Stimulated activated CD4-positive, alpha-beta T cell treated with anti-CD3 and anti-CD28 coated beads, Interleukin-15, amount 100 ng/mL, for 48 hours (primary cell): ENCODE measurements at places on chromosomes 7 and 10.
A peak's percentile ranks its signal among the peaks of the same experiment; 100 is the strongest.

DNA sequence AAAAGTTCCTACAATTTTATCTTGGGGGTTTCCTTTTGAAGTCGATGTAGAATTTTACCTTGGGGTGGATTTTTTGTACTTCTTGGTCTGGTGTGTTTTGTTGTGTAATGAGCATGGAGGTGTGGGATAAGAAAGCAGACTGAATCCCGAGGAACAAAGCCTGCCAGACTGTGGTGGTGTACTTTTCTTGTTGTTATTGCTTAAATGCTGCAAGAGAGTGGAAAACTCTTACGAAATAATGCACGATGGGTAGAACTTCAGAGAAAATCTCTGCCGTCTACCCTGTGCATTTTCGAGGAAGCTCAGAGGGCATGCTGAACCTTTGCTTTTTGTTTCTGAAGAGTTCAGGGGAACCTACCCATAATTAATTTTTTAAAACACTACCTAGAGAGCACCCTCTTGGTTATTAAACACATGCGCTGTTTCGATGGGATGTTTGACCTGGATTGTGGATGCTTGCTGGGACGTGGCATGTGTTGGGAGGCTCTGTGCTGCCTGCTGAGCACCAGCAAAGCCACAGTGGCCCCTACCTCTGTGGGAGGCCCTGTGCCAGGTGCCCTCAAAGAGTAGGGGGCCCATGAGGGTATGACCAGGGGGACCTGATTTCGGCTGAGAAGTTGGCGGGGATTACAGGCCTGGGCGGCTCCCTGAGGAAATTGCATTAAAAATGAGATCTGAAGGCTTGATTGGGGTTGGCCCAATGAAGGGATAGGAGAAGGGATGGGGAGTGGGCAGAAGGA is 94.1 kb downstream of the TCF7L2 start:
- DNase-seq: no peak

DNA sequence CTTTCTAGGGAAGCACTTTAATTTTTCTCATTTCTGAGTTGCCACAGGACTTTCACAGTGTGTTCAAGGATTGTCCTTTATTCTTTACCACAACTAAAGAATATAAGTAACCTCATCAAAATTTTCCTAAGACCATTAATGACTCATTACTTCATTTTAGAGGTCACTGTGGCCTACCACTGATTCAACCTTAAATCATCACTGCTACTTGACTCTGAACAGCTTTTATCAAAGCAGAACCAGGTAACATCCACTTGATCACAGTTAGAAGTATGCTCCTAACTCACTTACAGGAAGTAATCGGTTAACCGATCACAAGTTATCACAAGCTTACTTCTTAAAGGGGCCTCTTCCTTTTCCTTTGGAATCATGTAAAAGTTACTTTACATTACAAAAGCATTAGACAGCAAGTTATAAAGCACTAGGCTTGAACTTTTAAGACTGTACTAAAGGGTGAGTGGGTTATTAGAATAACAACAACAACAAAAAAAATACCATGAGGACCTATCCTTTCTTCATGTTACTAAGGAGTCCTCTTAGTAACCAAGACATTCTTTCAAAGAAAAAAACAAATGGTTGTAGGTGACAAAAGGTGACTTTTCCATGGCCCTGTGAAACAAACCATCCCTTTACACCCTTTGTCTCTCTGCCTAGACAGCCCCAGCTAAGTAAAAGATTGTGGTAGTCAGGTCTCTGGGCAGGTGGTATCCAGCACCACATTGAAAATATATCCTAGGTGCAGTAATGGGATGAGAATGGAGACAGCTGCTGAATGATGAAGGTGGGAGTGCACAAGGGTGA is 40.0 kb upstream of the PDK4 start:
- no peak for DNase-seq

- DNase-seq: no peak
Observed at GRCh38 chr7:35551321-35552081, 143.4 kb downstream of the HERPUD2 start.

DNA sequence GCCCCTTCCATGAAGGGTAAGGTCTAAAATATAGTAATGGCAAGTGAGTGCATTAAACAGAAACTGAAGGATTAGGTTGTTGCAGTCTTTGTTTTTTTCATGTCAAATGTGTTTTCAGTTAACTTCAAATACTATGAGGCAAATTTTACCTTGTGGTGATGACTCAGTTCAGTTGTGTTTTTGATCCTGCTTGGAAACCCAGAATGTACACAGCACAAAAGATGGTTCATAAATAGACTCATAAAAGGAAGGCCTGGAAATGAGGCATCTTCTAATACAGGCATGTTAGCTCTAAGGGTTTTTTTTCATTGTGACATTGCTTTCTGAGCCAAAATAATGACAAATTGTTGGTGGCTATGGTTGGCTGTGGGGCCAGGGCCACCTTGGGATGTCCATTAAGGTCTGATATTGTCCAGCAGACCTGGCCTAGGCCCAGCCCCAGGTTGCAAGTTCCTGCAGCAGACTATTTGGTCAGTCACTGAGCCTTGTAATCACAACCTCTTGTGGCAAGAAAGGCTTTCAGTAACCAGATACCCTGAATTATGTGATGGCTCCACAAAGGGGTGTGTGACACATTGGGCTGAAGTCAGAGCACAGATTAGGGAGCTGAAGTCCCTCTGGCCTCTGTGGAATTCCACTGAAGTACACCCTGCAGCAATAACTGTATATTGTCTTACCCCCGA is 69.0 kb upstream of the SAMD8 start:
- DNase-seq: no peak

DNA sequence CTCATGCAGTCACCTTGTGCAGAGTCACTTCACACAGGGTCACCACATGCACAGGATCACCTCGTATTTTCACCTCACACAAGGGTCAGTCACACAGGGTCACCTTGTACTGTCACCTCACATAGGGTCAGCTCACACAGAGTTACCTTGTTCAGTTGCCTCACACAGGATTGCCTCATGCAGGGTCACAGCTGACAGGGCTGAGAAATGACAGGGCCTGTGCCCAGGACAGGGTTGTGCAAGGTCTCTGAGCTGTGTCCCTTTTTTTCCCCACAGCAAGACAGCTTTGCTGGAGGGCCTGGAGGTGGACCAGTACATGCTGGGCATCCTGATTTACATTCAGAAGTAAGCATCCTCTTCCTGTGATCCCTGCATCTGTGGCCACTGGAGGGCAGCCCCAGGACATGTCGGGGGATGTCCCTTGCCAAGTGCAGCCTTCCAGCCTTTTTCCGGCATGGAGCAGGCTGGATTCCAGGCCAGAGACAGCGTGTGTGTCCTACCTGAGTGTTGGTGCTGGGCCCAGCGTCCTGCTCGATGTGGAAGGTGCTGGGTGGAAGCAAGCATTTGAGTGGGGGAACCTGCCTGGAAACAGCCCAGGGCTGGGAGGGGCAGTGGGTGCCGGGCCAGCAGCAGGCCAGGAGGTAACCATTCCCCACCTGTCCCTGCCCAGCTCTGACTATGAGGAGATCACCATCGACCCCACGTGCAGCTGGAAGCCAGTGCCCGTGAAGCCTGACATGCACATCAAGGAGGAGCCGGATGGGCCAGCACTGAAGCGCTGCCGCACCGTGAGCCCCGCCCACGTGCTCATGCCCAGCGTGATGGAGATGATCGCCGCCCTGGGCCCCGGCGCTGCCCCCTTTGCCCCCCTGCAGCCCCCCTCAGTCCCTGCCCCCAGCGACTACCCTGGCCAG is 16.3 kb downstream of the ZMIZ2 start:
- DNase-seq: no peak

GRCh38 chr7:128739990-128740682 is 977 bp downstream of the CALU start:
- DNase-seq: no peak

DNA sequence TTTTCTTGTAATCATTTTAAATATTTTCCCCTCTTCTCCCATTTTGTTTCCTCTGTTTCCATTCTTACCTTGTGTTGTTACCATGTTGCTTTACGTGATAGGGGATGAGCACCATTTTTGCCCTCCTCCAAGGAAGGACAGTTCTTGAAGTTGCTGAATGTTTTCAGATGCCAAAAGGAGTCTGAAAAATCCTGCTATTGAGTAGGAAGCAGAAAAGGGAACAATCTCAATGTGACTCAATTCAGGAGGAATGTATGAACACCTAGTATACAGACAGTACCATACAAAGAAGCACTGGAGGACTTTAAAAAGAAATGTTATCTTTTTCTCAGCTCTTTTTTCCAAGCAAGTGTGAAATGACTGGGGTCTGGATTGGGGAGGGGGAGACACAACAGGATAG is 5.1 kb upstream of the NAMPT start:
- DNase-seq: no peak

GRCh38 chr10:129156406-129156805 is 310.6 kb upstream of the MGMT start:
- no peak for DNase-seq

DNA sequence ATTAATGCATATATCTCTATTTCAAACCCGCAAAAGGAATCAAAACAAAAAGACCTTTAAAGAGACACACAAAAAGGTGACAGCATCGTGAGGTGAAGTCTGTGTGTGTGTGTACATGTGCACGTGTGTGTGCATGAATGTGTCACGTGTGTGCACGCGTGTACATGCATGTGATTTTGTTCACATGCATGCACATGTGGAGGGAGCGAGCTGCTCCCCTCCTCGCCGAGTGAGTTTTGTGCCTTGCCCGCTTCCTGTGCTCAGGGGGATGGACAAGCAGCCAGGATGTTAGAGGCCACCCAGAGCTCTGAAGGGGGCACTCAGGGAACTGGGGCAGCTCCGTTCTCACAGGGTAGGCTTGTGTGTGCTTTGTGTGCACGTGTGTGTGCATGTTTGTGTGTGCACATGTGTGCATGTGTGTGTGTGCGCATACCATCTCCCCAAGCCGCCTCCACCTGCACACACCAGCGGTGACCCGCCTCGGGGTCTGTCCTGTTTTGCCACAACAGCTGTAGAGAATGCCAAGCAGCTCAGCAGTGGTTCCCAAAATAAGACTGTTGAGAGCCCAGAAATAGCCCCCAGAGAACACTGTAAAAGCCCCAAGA is 191.2 kb downstream of the PTPRN2 start:
- DNase-seq: no peak

DNA sequence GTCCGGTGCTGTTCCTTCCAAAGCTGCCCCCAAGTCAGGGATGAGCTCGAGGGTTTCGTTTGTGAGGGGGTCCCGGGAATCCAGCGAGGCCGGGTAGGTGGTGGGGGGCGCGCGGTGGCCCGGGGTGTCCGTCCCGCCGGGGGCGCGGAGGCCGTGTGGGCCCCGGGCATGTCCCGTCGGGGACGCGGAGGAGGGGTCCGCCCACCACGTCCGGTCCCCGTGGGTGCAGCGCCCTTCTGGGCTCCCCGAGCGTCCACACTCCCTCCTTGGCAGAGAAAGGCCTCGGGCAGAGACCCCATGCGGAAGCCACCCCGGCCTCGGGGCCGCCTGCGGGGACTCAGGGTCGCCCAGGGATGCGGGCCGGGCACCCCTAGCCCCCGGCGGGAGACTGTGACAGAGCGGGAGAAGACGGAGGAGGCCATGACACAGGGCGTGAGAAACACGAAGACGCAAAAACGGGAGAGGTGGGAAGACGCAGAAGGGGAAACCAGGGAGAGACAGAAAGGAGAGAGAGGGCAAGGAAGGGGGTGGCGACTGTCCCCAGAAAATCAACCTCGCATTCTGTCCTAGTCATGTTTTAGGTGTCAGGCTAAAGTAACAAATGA is 640 bp upstream of the ZNF425 start:
- peak; percentile 47 for DNase-seq

DNA sequence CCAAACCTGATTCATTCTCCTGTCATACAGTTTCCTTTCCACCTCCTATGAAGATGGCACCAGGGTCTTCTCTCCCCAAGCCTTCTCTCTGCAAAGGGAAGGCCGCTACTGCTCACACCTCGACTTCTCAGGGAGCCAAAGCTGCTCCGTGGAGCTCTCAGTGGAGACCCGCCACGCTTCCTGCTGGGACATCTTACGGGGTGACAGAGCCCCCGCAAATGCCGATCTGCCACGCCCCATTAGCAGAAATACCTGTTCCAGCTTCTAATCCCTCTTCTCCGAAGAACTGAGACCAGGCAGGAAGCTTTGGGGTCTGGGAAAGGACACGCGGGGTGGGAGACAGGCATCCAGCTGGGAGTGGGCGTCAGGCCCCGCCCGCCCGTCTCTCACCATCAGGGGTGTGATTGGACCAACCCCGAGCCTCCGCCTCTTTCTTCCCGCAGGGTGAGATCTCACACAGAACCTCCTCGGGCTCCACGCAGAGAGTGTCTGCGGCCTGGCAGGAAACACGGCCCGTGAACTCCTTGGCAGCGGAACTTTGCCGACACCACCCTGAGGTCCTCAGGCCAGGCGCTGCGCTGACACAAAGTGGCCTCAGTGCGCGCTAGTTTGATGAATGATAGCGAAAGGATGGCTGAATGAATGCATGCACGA is 12.0 kb upstream of the CALML5 start:
- DNase-seq: no peak

- no peak for DNase-seq
Observed at GRCh38 chr10:21797984-21798765, 205.4 kb downstream of the DNAJC1 start.

DNA sequence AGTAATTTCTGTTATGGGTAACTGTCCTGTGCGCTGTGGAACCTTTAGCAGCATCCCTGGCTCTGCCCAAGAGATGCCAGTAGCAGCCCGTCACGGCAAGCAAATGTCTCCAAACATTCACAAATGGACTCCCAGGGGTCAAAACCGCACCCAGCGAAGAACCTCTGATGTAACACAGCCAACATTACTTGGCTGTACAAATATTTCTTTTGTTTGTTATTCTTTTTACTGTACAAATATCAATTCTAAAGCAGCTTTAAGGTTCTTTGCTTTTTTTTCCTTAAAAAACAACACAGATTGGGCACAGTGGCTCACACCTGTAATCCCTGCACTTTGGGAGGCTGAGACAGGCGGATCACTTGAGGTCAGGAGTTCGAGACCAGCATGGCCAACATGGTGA is 182.5 kb downstream of the KMT2E start:
- no peak for DNase-seq

GRCh38 chr10:5563991-5564536 is 39.3 kb downstream of the CALML3 start:
- peak; percentile 59 for DNase-seq

- DNase-seq: no peak
Observed at GRCh38 chr7:121343302-121343701, 14.5 kb downstream of the WNT16 start.

DNA sequence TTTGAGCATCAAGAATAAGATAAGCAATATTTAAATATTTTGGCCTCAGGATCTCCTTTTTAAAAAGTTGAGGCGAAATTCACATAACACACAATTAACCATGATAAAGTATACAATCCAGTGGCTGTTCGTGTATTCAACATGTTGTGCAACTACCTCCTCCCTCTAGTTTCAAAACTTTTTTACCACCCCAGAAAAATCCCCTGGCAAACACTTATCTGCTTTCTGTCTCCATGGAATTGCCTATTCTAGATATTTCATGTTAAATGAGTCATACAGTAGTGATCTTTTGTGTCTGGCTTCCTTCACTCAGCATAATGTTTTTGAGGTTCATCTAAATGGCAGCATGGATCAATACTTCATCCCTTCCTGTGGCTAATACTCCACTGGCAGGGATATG is 31.8 kb upstream of the IL15RA start:
- no peak for DNase-seq

GRCh38 chr10:119680650-119681081 is 29.5 kb downstream of the BAG3 start:
- DNase-seq: no peak

GRCh38 chr7:158614700-158615099 is 27.1 kb upstream of the PTPRN2 start:
- DNase-seq: no peak
